Caco-2 (cell line): ENCODE measurements at places on chromosomes 6 and 20. TPM values are rescaled to one million over a fixed set of nuclear protein-coding genes. Genes with fewer than 3 reads are reported as not detected.
A peak's percentile ranks its signal among the peaks of the same experiment; 100 is the strongest.

The SCUBE3 gene
- total RNA-seq, result 1.3 and 1.5 TPM in 2 replicates

DNA sequence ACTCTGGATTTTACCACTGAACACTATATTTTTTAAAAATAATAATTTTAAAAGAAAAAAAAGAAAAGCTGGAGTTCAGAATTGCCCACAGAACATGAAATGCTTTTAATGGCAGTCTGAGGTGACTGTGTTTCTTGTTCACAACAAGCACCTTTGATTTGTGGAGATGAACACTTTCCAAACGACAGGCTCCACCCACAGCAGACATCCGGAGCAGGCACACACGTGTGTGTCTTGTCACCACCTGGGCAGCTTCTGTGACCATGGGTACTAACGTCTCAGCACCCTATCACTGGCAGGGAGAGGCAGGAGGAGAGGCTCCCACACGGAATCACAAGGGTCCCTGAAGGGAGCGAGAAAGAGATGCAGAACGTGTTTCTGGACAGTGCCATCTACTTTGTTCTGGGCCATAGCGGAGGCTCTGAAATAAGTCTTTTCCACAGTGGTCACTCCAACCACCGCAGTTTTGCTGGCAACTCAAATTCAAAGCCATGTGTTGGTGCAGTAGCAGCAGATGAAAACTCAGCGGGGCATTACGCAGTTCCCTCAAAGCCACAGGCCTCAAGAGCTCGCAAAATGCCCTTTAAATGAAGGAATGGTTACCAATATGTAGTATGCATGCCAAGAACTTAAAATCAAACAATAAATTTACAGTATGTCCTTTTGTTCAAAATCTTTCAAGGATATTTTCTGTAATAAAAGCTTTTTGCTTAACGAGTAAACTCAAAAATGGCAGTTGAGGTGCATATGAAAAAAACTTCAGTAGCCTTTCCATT lies 242.2 kb downstream of the FOXC1 start:
- DNase-seq, result no peak

The HIVEP2 gene
- 1.0 and 4.3 TPM in 2 replicates for total RNA-seq

DNA sequence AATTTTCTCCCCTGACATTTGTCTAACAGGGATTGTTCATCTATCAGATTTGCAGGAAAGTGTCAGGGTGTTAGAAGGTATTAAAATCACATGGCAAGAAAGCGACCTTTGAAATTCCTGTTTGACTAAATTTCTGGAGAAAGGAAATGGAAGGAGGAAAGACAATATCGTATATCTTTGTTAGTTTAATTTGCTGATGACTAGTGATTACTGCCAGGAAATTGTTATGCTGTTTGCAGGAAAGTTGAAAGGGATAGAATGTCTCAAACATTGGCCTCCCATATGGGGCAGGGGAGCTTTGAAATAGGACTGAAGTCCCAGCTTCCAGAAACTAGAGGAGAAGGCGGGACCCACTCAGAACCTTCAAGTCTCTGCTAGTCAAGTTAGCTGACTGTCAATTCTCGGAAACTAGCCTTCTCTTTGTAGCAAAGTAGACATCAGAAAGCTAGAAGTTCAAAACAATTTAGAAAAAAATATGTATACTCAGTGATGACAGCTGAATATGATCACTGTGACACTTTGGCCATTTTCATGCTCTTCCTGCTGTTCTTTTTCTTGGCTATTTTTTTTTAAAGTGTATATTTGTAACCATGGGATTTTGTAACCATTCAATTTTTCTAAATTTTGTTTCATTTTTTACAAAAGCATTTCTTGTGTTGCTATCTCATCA lies 53.4 kb upstream of the RALGAPA2 start:
- DNase-seq, result no peak

The MAS1 gene
- total RNA-seq, result not detected in 2 replicates

The CTCFL gene
- total RNA-seq, result not detected in 2 replicates

- DNase-seq, result no peak
Observed at GRCh38 chr20:57735831-57736737, 26.3 kb upstream of the PMEPA1 start.

DNA sequence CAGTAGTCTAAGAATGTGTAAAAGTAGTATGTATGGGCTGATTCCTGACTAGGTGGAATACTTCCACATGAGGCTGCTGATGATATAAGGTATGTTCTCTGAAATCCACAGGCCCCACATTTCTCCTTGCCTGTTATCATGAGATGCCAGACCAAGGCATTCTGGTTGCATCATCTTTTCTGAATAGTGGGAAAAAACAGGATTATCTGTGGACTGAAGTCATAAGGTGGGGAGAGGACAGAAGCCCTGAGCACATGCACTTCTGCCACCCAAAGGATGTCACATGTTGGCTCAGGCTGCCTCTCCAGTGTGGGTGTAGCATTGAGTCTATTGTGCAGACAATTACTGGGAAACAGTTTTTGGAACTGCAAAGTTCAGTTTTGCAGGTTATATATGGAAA lies 184.5 kb upstream of the RAB32 start:
- DNase-seq, result no peak

GRCh38 chr6:36727505-36728021 lies 29.9 kb downstream of the RAB44 start:
- DNase-seq, result no peak

The EYS gene
- total RNA-seq, result not detected in 2 replicates

The TFAP2D gene
- total RNA-seq, result not detected in 2 replicates

- DNase-seq, result no peak
Observed at GRCh38 chr6:63615590-63615989, 20.0 kb upstream of the PHF3 start.

DNA sequence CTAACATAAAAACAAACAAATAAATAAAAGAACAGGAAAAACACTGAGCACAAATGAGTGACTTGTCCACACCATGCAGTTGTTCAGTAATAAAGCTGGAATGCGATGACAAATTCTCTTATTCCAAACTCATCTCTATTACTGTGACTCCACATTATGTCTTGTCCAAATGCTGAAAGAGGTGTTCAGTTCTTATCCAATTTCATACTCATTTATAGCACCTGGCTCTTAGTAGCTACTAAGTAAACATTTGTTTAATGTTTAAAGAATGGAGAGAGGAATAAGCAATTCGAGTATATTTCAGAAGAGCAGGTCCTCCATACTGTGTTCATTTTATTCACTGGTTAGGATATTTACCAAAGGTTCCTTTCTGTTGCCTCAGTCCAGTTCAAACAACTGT lies 439.0 kb upstream of the JAG1 start:
- no peak for DNase-seq

DNA sequence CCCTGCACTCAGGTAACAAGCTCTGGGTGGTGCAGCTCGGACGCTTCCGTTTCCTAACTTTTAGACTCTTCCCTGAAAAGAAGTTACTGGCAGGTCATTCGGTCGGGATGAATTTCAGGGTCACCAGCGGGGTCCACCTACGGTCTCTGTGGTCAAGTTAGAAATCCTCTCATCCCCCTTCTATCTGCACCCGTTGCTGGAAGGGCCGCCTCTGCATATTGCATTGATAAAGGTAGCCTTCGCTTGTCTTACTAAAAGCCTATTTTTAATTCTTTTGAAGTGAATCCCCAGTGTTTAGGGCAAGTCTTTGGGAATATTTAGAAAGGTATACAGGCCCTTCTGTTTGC lies 47.3 kb downstream of the LRRN4 start:
- no peak for DNase-seq

The PRRT1 gene
- total RNA-seq, result 2.0 and 3.6 TPM in 2 replicates

- no peak for DNase-seq
Observed at GRCh38 chr6:17054647-17055046, 47.2 kb upstream of the STMND1 start.

The EFCAB8 gene
- 1.8 and 2.0 TPM in 2 replicates for total RNA-seq

GRCh38 chr6:71290611-71291010 lies 2.0 kb downstream of the OGFRL1 start:
- DNase-seq, result no peak

GRCh38 chr6:137155830-137156229 lies 17.6 kb downstream of the IL22RA2 start:
- DNase-seq, result no peak

- no peak for DNase-seq
Observed at GRCh38 chr6:122061855-122062254, 337.6 kb upstream of the HSF2 start.

- DNase-seq, result peak; percentile 19
Observed at GRCh38 chr6:131250122-131250521, 114.9 kb downstream of the AKAP7 start.

GRCh38 chr20:8568075-8568474 lies 436.0 kb downstream of the PLCB1 start:
- no peak for DNase-seq

The POU3F2 gene
- not detected in 2 replicates for total RNA-seq

The RBM24 gene
- not detected in 2 replicates for total RNA-seq

The NOX3 gene
- total RNA-seq, result not detected in 2 replicates

- DNase-seq, result no peak
Observed at GRCh38 chr20:11323816-11324215, 593.9 kb upstream of the BTBD3 start.

- no peak for DNase-seq
Observed at GRCh38 chr6:109794201-109794923, 103.3 kb downstream of the FIG4 start.

DNA sequence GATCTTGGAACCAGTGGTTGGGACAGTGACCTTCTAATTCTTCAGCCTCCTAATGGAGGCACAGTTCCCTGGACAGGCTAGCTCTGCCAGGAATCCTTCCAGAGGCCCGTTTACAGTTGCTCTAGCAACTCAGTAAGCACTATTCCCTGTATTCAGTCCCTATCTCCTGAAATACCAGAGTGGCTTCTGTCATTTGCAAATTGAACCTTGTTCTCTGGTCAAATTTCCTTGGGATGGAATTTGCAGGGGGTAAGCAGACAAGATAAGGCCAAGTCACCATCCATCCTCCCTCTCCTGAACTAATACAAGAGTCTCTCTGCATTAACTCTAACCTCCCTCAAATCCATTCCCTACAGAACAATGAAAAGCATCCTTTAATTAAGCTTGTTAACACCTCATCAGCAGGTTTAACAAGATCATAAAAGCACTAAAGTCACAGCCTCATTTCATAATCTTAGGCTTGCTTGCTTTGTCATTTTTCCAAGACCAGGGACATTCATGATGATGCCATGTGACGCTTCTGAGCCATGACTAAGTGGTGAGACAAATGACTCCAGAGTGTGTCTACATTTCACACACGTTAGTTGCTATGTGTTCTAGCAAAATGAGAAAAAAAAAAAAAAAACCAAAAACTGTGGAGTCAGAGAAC lies 37.1 kb downstream of the SLC22A23 start:
- peak; percentile 69 for DNase-seq

DNA sequence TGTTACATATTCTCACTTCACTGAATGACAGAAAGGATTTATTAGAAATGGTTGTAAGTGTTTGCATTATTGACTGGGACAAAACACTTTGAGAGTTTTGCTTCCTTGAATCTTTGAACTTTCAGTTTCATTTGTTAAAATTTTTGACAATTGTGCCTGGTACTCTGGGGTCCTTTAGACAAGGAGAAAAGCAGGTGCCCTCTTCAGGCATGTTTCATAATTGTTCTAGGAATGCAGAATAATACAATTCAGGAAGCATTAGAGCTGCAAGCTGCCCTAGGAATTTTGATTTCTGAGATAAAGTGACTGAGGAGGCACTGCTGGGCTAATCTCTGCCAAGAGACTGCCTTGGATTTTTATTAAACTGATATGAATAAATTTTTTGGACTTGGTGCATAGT lies 49.7 kb downstream of the TOP1 start:
- DNase-seq, result peak; percentile 80

- DNase-seq, result no peak
Observed at GRCh38 chr6:32991972-32992371, 17.4 kb downstream of the HLA-DOA start.

The IPCEF1 gene
- 1.4 and 1.9 TPM in 2 replicates for total RNA-seq

The DEFB126 gene
- not detected in 2 replicates for total RNA-seq

GRCh38 chr6:43927532-43928210 lies 157.7 kb downstream of the VEGFA start:
- no peak for DNase-seq

The SMIM13 gene
- total RNA-seq, result 16.3 and 18.8 TPM in 2 replicates

- no peak for DNase-seq
Observed at GRCh38 chr6:34866509-34866908, 21.3 kb downstream of the TAF11 start.

DNA sequence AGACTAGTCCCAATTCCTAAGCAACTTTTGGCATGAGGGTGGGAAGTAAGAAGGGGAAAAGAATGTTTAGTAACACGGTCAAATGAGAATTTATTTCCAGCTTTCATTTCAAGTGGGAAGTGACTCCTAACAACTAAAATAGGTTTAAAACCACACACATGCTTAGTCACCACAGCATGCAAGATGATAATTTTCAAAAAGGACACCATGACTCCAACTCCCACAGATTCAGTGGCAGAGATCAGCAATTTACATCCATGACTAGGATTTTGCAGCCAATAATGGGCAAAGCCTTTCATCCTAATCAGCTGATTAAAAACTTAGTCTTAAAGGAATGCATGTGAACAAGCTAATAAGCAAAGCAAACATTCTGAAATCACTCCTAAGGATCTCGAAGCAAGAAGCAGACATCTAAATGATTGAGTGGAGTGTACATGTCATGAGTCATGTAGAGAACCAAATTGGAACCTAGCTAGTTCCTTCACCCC lies 48.1 kb upstream of the GCLC start:
- DNase-seq, result no peak

The OLIG3 gene
- total RNA-seq, result 0.21 TPM in 1 of 2 replicates, not detected in the other
